ENCODE measurements at places on chromosomes 6 and 20. TPM values are rescaled to one million over a fixed set of nuclear protein-coding genes. Genes with fewer than 3 reads are reported as not detected.
A peak's percentile ranks its signal among the peaks of the same experiment; 100 is the strongest.

- peak overlapping the region; percentile 77 for H3K27ac ChIP-seq
- H3K27me3 ChIP-seq: no peaks in the 10 kb centered on the region
- DNase-seq: peak; percentile 39
Measured at GRCh38 chr20:53621482-53622246, 28.0 kb upstream of the ZNF217 start.

EPB41L1 gene
- 0.12 TPM for polyA plus RNA-seq

DNA sequence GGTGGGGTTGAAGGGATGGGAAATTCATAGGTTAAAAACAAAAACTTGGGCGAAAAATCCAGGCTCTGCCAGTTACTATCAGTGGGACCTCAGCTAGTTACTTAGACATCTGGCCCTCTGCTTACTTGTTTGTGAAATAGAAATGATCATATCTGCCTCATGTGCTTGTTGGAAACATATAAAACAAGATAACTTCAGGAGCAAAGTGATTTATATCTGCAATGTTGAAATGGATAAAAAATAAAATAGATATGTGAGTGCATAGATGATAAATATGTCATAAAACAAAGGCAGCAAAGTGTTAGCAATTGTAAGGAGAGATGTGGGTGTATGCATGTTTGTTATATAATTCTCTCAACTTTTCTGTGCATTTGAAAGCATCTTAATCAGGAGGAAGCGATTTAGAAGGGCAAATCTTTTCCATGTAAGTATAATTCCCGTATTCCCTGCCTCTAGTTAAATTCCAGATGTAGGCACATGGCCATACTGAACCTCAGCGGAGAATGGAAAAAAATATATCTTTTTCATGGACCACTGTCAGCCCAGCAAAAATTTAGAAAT lies 579.0 kb upstream of the FLRT3 start:
- no peak for DNase-seq
- no peaks in the 10 kb centered on the region for H3K4me1 ChIP-seq
- no peak overlapping the region for H3K4me3 ChIP-seq
- H3K36me3 ChIP-seq: no peaks in the 10 kb centered on the region

GRCh38 chr6:156801712-156802111 lies 24.5 kb downstream of the ARID1B start:
- peaks cover 12% of the 10 kb centered on the region for H3K4me1 ChIP-seq
- DNase-seq: no peak
- no peak overlapping the region for H3K4me3 ChIP-seq
- peaks cover 2% of the 10 kb centered on the region for H3K36me3 ChIP-seq
- no peak overlapping the region for H3K27ac ChIP-seq
- no peaks in the 10 kb centered on the region for H3K27me3 ChIP-seq

DNA sequence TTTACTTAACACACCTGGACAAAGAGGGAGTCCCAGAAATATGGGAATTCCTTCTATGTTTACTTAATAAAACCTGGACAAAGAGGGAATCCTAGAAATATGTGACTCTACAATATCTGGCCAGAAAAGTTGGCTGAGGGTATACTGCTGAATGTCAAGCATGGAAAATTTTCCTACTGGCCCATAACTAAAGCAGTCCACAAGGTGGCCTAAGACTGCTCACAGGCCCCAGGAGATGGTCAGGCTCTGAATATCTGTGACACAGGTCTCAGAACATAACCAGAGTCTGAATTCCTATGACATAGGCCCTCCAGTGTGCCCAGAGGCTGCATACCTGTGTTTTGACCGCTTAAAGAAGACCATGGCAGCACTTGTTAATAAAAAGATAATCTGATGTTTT lies 578.2 kb upstream of the NRSN1 start:
- DNase-seq: no peak
- H3K27me3 ChIP-seq: no peaks in the 10 kb centered on the region
- no peak overlapping the region for H3K4me3 ChIP-seq
- H3K36me3 ChIP-seq: no peaks in the 10 kb centered on the region

SLC12A5 gene
- polyA plus RNA-seq: not detected

DNA sequence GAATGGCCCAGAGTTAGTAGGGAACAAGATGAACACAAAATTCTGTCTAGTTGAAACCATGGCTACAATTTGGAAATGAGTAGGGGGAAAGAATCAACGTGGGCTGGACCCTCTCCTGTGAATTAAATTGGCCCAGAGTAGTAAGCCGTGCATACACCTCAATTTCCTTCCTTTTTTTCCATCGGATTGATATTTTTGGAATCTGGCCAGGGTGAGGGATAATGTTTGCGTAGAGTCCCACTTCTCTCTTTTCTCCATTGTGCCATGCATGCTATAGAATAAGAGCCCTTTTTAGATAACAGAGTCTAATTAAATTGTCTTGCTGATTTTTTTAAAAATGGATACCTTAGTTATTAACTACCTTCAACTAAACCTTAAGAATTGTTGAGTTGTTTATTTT lies 35.2 kb downstream of the XRN2 start:
- H3K4me3 ChIP-seq: no peak overlapping the region
- H3K36me3 ChIP-seq: peaks cover 15% of the 10 kb centered on the region
- H3K4me1 ChIP-seq: no peaks in the 10 kb centered on the region
- H3K27ac ChIP-seq: no peak overlapping the region

FLRT3 gene
- polyA plus RNA-seq: not detected

- no peak overlapping the region for H3K4me3 ChIP-seq
- no peaks in the 10 kb centered on the region for H3K27me3 ChIP-seq
- H3K27ac ChIP-seq: no peak overlapping the region
- H3K4me1 ChIP-seq: peaks cover 15% of the 10 kb centered on the region
Measured at GRCh38 chr6:161271343-161272030, 2.4 kb downstream of the AGPAT4 start.

DNA sequence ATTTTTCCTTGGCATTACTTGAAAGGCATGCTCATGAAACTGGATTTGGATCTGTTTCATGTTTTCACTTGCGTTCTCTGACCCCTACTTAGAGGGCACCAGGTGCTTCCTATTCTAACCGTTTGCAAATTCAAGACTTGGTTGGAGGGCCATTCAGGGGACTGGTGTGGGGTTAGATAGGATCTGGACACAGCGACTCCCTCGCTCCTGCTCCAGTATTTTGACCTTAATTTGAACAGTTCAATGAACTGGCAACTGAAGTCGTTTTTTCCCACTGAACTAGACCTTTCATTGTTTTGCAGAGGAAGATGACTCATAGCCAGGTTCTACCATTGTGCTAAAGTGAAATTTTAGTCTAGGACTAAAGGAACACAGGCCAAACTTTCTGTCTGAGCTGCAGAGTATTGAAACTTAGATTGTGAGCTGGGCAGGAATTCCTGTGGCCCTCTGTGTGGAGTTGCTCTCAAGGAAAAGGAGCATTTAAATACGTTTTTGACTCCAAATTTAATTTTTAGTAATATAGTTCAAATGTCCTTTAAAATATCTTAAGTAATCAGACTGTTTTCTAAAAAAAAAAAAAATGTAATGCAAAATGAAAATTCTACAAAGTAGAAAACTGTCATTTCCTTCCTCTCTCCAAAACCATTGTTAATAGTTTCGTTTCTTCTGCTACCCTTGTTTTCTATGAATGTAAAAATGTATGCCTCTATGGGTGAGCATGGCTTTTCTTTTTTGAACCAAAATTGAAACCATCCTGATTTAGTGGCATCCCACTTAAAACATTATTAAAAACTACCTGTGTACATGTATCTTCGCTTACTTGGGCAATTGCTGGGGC lies 64.8 kb downstream of the UTRN start:
- H3K27me3 ChIP-seq: no peaks in the 10 kb centered on the region
- H3K36me3 ChIP-seq: no peaks in the 10 kb centered on the region
- H3K4me3 ChIP-seq: peak overlapping the region; percentile 55
